ENCODE measurements at places on chromosomes 4 and X.
A peak's percentile ranks its signal among the peaks of the same experiment; 100 is the strongest.

DNA sequence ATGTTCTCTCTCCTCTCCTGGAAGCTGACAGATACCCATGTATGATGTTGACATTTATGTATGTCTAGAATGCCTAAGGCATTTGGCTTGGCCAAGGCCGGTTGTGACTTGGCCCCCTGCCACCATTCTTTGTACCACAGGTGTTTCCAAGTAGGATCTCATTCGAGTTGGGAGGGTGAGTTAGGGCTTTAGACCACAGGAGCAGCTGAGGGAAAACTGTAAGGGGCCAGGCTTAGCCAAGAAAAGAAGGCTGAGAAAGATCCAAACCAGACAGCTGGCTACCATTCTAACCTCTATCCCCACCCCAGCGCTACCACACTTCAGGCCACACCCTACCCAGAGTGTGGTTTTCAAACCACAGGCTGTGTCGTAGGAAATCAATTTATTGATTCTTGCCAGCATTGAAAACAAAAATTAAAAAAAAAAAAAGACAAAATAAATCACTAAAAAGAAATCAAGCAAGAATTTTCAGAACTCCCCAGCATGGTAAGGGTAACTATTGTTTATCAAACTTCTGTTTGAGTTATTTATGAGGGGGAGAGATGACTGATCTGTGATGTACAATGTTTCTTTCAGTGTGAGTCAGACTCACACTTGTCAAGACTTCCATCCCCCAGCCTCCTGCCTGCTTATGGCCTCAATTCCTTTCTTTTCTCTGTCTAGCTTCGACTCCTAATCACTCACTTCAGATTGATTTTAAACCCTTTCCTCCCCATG lies 9.9 kb downstream of the TMSB4X start:
- no peak for DNase-seq

- DNase-seq, result no peak
Observed at GRCh38 chr4:102732678-102733077, 28.1 kb downstream of the MANBA start.

- DNase-seq, result no peak
Observed at GRCh38 chr4:15031993-15032675, 29.9 kb downstream of the CPEB2 start.

GRCh38 chr4:107562316-107562715 lies 157.7 kb downstream of the PAPSS1 start:
- DNase-seq, result no peak

DNA sequence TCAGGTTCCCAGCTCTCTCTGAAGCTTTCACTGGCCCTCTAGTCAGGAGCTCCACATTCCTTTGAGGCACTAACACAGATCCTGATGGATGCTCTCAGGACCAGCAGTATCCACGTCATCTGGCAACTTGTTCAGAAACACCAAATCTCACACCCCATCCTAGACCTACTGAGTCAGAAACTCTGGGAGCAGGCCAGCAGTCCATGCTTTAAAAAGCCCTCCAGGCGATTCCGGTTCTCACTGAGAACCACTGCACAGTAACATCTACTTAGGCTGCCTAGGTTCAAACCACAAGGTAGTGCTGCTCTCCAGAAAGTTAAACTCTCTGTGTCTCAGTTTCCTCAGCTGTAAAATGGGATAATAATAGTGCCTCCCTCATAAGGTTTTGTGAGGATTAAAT lies 55.3 kb downstream of the CCDC158 start:
- DNase-seq, result no peak

DNA sequence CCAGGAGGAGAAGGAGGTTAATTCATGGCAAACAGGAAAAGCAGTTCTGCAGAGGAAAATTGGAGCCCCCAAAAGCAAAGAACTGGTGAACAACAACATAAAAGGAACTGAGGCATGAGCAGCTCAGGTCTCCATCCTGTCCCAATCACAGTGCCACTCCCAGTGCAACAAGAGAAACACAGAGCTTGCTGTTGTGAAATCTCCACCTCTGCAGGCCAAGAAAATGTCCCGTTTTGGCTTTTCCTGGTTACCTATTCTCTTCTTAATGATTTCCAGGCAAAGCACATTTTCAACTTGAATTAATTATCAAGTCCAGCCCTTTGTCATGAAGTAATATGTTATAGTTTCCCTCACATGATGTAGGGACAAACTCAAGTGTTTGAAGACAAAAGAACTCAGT lies 778 bp downstream of the C1QTNF7 start:
- no peak for DNase-seq

DNA sequence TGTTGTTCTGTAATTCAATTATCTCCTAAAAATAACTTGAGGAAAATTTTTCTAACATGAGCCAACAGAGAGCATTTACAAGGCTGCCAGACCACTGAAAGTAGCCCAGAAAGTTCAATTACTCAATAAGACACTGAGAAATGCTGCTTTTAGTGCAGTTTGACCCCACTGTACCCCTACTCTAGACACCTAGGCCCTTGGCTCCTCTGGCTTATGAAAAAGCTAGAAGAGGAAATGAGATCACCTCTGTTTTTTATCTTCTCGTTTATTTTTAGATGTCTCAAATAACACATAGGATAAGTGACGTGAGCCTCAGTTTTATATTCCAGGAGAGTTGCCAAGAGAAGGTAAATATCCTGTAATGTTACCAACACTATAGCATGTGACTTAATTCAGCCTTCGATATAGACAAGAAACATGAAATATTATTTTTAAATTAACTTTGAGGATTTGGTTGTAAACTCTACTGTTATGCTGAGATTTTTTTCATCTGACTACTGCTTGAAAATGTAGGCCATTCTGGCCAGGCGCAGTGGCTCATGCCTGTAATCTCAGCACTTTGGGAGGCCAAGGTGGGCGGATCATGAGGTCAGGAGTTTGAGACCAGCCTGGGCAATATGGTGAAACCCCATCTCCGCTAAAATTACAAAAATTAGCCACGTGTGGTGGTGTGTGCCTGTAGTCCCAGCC lies 24.4 kb downstream of the TNIP3 start:
- DNase-seq, result no peak

DNA sequence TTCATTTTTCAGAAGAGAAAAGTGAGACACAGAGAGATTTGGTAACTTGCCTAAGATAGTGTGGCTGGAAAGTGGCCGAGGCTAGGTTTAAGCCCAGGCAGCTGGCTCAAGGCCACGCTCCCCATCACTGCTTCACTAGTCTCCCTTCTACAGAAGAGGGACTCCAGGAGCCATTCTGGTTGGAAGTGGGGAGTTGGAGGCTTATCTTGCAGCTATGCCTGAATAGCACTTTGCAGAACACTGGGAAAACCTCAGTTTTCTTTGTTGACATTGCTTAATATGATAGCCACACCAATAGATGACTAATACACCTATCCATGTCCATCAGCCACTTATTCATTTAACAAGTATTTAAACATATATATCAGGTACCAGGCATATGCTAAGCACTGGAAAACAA lies 18.5 kb downstream of the LRRC66 start:
- DNase-seq, result no peak

DNA sequence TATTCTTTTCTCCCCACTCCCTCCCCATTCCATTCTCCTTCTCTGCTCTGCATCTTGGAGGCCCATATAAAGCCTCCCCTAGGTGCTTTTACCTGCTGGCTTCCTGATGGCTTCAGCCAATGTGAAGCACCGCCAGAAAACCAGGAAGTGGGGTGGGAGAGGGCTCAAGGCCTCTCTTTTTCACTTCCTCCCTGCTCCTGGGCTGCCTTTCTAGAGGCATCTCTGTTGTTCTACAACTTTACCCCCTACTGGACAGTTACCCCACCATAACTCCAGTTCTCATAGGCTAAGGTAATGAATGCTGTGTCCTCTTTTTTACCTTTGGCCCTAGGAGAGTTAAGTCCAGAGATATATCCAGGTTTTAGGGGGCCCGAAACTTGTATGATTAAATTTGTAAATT lies 62.4 kb upstream of the PPARGC1A start:
- no peak for DNase-seq

- no peak for DNase-seq
Observed at GRCh38 chr4:3524349-3524748, 7.9 kb downstream of the LRPAP1 start.

GRCh38 chrX:87941841-87942240 lies 424.2 kb downstream of the KLHL4 start:
- DNase-seq, result no peak

GRCh38 chr4:74501579-74501978 lies 56.6 kb downstream of the AREG start:
- no peak for DNase-seq

GRCh38 chrX:154443992-154444754 lies at the start of gene FAM50A:
Gene FAM50A, plus strand, starts transcription at chrX:154444141. Its CDS starts 95 bp downstream, at chrX:154444236.
- DNase-seq, result peak; percentile 84

- DNase-seq, result no peak
Observed at GRCh38 chr4:110164251-110164650, 34.2 kb downstream of the ELOVL6 start.

- no peak for DNase-seq
Observed at GRCh38 chrX:22365460-22365859, 92.7 kb downstream of the CBLL2 start.

GRCh38 chrX:150363561-150364346 lies 637 bp downstream of the MAMLD1 start:
- peak; percentile 61 for DNase-seq

DNA sequence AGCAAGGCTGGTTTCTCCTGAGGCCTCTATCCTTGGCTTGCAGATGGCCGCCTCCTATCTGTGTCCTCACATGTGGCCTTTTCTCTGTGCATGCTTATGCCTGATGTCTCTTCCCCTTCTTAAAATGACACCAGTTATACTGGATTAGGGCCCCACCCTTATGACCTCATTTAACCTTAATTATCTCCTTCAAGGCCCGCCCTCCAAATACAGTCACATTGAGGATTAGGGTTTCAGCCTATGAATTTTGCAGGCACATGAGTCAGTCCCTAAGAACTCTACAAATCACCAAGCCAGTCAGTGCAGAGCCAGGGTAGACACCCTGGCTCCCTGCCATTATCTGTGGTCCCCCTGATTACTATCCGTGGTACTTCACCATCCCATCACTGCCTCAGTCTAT lies 51.6 kb downstream of the MAML3 start:
- no peak for DNase-seq

DNA sequence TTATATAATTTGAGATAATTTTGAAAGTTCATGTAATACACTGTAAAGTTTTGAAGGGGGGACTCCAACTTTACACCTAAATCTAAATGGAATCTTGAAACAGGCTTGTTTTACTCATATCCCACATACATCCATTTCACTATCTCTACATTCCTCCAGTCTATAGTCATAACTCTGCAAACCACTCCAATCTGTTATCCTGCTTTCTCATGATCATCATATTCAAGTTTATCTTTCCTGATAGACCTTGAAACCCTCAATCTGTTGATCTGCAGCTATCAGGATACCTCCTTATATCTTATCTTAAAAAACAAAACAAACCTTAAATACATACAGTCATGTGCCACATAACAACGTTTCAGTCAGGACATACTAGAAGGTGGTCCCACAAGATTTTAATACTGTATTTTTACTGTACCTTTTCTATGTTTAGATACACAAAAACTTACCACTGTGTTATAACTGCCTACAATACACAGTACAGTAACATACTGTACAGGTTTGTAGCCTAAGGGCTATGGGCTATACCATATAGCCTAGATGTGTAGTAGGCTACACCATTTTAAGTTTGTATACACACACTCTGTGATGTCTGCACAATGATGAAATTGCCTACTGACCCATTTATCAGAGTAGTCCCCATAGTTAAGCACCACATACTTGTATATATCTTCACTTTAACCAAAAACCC lies 14.0 kb downstream of the CHIC2 start:
- no peak for DNase-seq

DNA sequence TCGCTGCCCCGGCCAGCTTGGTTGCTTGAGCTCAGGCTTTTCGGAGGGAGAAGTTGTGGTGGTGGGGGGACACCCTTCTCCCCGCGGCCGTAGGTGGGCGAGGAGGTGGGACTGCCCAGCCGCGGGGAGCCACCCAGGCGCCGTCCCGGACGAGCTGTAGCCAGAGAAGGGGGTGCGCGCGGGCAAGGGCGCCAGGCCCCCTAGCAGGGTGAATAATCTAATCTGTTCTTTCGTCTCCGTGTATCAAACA lies 3.1 kb downstream of the MID1IP1 start:
- DNase-seq, result no peak

DNA sequence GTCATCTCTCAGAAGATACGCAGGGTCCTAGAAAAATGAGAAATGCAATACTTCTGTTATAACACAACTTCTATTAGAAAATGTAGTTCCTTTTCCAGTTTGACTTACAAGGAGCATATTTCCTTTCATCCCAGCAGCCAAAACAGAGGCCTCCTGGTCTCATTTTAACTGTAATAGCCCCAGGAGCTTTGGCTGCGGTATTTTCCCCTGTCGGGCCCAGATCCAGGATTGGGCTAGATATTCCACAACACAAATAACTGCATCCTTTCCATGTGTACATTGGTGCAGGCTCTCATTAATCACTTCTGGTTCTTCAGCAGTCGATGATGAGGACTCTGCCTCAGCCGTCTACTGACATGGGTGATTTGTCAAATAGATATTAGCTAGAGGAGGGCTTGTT lies 166.1 kb downstream of the TENM3 start:
- no peak for DNase-seq

DNA sequence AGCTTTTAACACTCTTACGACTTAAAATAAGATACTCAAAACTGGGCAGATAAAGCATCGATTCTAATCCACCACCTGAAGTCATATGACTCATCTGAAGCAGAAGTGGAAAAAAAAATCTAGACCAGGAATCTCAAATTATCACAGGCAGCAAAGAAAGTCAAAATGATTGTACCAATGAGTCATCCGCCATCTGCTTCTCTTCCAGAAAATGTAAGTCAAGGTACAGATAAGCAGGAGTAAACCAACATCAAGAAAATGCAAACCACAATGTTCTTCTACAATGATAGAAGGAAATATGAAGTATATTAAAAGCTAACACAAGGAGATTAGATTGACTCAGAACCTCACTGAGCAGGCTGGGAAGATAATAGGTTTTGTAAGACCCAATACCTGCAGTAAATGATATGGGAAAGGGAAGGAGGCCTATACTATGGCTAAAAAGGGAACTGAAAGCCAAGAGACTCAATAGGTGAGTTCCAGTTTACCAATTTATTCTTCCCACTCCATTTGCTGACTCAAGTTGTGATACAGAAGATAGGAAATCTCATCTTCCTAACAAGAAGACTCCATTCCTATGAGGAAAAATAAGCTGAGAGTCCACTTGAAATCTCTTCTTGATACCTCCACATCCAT lies 88.4 kb upstream of the TET2 start:
- DNase-seq, result no peak

DNA sequence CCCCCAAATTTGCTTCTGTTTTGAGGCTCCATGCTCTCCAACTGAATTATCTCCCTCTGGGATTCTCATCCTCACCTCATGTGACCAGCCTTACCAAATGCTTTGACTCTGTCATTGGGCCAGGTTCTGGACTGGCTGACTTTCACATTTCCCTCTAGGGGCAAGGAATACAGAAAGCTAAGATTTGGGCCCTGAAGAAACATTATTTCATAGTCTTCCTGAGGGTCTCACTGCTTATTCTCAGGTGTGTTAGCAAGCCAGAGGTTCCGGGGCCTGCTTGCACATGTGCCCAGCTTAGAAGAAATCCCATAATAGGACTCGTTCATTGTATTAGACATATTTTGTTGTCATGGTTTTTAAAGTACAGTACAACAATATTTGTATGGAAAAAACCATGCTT lies 62.6 kb upstream of the TEX13D start:
- no peak for DNase-seq
